ENCODE measurements at places on chromosomes 7 and 10.

DNA sequence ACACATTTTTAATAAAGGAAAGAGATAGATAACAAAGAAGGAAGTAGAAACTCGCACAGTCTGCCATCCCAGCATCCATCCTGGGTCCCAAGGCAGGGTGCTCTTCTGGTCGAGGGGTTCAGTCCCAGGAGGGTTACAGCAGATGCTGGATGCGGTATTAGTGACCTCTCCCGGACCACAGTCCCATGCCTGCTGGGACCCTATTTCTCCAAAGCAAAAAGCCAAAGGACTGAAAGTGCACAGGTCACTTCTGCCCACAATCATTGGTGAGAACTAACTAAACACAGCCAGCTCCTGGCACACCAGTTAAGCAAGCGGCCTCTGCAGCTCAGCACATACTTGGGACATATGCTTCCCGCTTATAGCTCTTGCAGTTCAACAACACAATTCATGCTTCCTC is 96.1 kb upstream of the HABP2 start:
- DNase-seq = no peak

DNA sequence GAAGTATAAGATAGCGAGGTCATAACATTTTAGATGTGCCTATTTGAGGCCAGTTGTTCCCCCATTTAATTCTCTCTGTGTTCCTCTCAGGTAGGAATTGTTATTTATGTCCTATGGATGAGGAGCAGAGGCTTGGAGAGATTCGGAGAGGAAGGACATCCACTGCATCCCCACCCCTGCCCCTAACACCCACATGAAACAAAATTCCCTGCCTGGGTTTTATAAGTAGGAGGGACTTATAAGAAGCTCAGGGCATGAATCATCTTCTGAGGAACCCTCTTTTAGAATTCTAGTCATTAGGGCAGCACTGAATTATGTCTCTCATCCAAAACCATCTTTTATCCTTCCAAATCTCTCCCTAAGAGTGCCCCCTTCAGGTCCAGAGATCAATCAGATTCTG is 5.0 kb downstream of the CHAT start:
- DNase-seq = no peak

GRCh38 chr7:151711906-151712809 is 164.8 kb downstream of the PRKAG2 start:
- no peak for DNase-seq

DNA sequence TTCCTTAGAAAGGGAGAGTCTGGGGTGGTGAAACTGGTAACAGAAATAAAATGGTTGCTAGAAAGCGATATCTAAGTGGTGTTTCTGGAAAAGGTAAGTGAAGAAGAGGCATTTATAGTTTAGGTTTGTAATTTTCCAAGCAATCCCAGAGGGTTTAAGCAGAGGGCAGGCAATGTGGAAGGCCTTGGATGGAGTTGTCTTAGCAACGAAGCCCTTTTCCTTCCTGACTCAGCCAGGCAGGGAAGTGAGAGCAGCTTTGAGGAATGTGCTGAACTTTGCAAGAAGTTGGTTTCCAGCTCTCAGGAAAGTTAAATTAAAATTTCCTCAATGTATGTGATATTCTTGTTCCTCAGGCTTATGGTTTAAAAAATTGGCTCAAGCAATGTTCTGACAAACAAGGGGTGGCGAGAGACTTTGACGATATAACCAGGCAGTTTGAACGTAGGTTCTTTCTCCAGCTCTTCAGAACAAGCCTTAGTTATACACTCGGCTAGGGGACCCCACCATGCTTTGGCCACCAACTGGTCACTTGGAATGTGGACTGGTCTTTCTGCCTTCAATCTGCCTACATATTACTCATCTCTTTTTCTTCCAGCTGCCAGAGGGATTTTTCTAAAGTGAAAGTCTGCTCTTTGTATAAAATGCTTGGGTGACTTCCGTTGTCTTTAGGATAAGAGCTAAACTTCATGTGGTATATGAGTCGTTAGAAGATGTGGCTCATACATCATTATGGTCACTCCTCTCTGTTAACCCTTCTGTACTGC is 66.9 kb upstream of the SLC25A13 start:
- DNase-seq = no peak

DNA sequence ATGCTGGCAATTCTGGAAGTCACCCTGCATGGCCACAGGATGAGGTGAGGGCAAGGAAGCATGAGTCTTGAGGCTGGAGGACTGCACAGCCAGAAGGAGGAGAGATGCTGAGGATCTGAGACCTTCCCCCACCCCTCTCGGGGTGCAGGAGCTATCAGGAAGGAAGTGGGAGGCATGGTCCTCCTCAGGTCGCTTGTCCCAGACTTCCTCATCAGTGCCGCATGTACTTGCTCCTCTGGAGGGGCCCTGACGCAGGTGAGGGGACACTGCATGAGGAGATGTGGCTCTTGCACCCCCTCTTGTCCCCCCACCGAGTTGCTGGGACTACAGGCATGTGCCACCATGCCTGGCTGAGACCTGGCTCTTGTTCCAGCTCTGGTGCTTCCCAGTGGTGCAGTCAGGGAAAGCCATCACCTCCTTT is 5.7 kb upstream of the ZMIZ1 start:
- no peak for DNase-seq

- DNase-seq = no peak
Measured at GRCh38 chr10:73763343-73763742, 18.5 kb upstream of the CHCHD1 start.

- no peak for DNase-seq
Measured at GRCh38 chr7:45007106-45007505, 7.1 kb downstream of the CCM2 start.

DNA sequence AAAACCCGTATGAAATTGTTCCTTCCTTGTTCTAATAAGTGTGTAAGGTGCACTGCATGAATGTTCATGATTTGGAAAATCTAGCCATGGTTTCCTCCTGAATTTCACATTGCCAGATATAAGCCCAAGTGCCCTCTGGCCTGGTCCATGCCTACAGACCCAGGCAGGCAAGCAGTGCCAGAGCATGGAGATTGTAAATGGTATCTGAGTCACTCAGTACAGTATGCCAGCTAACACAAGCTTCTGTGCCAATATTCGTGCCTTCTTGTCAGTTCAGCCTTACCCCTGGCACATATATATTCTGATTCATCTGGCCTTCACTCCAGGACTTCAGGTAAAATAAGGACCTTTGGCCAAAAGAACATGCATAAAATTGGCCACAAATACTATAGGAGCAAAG is 38.4 kb upstream of the PDE1C start:
- no peak for DNase-seq

GRCh38 chr7:82179311-82179710 is 264.3 kb downstream of the CACNA2D1 start:
- no peak for DNase-seq

GRCh38 chr7:155187061-155187785 is 110.5 kb upstream of the INSIG1 start:
- no peak for DNase-seq

DNA sequence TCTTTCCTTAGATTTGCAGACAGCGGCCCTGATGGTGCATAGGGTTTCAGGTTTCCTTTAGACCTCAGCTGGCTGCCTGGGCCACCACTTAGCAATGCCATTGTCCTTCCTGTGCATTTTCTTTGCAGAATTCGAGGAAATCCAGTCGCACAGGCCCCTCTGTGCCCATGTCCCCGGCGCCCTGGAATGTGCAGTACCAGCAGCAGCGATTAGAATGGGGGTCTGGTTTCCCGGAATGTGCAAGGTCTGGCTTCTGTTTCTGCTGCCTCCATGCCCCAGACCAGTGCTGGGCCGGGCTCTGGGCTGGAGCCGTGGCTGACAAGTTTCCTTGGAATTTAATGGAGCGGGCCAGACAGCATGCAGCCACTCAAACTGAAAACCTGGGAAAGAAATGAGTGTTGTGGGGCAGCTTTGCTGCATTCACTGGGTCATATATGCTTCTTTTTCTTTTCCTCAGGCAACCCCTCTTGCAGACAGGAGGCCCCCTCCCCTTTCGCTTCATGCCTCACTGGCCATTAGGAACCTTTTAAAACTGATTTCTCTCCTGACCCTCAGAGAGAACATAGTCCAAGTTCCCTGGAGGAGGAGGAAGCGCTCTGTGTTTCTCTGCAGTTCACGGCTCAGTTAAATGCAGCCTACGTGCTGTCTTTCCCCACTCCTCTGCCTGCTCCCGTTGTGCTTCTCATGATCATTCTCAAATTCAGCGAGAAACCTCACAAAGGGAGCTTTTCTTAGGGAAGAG is 14.4 kb downstream of the HTRA1 start:
- DNase-seq = no peak

DNA sequence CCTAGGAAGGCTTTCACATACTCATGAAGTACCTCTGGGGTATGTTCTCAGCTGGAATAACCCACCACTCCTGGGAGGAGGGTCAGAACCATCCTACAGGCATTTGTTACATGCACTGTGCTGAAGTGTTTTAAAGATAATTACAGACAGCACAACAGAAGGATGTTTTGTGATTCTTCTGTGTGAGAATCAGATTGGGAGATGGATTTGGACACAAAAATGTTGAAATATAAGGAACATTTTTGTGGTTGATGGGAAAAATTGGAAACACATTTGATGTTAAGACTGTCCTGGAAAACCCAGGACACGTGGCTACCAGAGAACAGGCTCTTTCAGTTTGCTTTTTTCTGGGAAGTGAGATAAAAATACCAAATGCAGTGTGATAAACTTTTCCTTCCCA is 61.4 kb downstream of the BICC1 start:
- DNase-seq = no peak

DNA sequence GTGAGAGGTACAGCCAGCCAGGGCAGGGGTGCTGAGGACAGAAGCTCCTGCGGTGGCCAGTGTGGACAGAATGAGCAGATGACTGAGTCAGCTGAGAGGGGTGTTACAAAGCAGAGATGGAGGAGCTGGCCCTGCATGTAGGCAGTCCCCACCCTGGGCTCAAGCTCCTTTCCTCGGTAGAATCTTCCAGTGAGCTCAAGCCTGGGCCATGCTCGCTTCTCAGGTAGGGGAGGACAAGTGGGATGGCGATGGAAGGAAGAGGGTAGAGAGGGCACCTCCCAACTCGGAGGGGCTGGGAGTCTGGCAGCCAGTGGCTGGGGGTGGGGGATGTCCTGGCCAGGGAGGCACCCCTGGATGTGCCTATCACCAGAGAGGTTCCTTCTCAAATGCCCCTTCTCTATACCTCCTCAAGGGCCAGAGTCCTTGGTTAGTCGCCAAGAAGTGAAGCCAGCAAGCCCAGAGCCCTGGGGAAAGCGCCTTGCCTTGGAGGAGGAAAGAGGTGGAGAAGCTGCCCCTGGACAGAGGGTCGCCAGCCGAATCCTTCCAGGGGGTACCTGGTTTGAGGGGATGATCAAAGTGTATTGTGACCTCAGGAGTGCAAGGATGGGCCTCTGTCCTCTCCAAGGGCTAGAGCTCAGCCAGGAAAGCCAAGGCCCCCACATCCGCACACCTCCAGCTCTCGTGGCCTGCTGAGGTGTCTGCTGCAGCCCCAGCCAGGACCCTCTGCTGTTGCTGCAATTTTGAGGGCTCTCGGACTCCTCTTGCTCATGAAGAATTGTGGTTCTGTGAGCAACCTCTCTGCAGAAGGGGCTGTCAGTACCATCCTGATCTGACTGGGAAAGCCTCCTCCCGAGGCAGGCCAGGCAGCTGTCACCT is 88.6 kb upstream of the MACROH2A2 start:
- DNase-seq = no peak

DNA sequence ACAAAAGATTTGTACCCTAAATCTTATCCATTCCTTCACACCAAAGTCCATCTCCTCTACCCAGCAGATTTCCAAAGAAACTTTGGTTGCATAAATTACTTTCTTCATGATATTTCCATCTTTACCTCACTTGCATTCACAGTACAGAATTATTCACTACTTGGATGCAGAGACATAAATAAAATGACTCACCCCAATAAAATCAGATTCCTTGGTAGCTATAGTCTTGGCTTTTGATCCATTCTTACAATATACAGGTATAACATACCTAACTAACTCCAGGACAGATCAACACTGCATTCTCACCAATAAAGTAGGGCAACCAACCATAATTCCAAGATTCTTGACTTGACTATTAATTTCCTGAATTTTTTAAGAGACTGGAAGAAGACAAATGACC is 815.1 kb downstream of the MAGI2 start:
- DNase-seq = no peak

GRCh38 chr10:114615600-114616007 is 42.5 kb downstream of the ABLIM1 start:
- DNase-seq = no peak

- DNase-seq = no peak
Measured at GRCh38 chr10:75465450-75465827, 34.0 kb downstream of the LRMDA start.

GRCh38 chr7:133934262-133934976 is 192.7 kb upstream of the LRGUK start:
- DNase-seq = no peak

DNA sequence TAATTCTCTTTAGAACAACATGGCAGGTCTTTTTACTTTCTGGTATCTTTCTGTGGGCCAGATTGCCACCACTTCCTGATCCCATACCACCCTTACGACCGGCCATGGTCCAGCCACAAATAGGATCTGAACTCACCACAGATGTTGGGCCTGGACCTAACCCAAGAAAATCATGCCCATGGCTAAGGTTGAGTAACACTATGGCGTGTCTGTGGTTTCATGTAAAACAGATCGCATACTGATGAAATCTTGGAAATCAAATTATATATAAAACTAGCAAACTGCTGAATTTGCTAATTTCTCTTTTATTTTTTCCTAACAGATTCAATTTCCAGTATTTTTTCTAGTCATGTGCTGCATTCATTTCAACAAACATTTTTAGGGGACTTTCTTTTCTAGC is 77.2 kb downstream of the CH25H start:
- no peak for DNase-seq

DNA sequence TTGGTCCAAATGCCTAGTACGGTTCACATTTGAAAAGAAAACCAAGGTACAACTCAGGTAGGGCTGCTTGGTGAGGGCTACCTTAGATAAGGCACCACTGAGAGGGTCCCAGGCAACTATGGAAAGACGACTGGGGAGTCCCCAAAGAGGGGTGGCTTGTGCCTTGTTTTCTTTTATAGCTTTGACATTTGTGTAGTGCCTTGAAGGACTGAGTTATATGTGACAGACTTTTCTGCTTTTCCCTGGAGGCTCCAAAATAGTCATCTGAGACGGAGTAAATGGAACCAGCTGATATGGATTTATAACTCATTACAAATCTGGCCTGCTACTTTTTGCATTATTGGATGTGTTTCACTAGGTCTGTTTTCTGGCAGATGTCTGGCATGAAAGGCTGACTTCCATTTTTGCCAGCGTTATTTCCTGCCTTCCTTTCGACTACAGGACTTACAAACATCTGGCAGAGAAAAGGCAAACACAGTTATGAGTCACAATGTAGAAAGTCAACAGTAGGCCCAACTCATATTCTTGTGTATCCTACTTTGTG is 88.2 kb upstream of the IMMP2L start:
- no peak for DNase-seq

GRCh38 chr7:155059703-155060102 is 10.4 kb upstream of the HTR5A start:
- no peak for DNase-seq

- no peak for DNase-seq
Measured at GRCh38 chr7:121352323-121352722, 23.5 kb downstream of the WNT16 start.

- DNase-seq = no peak
Measured at GRCh38 chr7:133434246-133434865, 181.5 kb downstream of the EXOC4 start.

All from activated T-helper 1 cell treated with anti-CD3 and anti-CD28 coated beads, Interleukin-2, amount 50 U/mL, for 16 hours (primary cell).